ENCODE measurements at places on chromosomes 2 and 18.

DNA sequence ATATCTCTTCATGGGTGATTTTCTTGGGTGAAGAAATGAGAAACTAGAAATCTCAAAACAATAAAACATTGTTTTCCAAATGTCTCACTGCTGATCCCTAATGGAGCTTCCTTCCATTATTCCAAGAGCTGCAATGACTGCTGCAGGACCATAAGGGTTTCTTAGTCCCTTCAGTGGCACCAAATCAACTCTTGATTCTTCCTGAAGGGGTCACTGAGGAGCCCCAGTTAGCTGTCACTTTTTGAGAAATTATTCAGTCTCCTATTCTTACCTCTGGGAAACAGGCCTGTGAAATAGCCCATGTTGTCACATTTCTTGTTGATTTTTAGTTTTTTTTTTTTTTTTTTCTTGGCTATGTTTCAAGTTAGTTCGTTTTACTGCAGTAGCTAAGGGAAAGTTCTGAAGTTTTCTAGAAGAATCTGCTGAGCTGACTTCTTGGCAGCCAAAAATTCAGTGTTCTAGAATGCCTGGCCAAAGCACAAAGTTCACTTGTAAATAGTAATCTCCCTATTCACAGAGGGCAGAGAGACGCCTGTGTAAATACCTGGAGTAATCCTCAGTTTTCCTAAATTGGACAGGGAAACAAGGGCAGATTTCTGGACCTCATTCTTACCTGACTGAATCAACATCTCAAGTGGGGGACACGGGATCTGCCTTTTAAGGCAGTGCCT lies 480.0 kb downstream of the RIT2 start:
- no peak for DNase-seq

DNA sequence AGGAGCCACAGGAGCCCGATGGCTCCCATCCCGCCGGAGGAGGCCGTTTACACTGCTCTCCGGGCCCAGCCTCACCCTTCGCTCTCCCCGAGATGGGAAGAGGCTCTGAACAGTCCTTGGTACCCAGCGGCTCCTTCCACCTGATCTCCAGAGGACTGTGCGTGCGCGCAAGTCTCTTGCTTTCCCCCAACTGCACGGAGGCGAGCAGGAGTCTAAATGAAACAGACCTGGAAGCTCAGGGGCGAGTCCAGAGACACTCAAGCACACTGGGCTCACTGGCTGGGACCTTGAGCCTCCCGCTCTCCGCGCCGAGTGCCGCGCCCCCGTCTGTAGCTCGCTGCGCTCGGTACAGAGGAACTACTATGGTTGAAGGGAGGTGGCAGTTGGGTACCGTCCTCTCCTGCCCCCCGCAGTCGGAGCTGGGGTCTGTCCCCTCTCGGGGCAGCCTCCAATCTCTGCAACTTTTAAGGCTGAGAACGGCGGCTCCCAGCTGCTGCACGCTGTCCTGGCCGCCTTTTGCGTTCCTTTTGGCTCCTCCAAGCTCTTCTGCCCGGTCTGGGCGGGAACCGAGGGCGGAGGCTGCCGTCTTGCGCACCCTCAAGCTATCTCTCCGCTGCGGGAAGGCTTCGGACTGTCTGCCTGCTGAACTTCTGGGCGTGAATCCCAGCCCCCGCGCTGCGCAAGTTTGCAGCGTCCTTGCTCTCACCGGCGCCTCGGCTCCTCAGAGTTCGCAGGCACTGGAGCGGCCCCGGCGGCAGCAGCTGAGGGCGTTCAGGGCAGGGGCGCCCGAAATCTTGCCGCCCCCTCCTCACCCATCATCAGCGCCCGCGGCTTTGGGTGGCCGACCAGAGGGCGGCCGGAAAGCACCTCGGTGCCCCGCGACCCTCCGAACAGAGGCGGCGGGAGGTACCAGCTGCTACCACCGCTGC lies 491 bp downstream of the ALK start:
- no peak for DNase-seq

GRCh38 chr2:171309455-171310286 lies 124.1 kb downstream of the METTL8 start:
- no peak for DNase-seq

DNA sequence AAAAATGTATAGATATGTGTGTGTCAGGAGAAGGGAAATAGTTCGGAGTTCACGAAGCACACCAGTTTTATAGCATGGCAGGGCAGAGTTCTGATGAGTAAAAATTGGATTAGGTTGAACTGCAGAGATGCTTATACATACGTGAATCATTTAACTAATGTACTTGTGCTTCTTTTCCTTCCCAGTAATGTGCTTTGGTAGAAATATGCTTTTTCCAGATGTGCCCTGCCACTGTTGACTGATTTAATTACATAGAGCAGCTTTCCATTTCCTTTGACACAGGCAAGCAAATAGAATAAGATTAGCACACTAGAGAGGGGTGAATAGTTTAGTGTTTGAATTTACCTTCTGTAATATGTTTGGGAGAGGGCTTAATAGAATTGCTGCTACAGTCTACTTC lies 28.9 kb upstream of the ARMC9 start:
- no peak for DNase-seq

GRCh38 chr2:39435741-39436591 lies 1.1 kb downstream of the MAP4K3 start:
- peak; percentile 51 for DNase-seq

DNA sequence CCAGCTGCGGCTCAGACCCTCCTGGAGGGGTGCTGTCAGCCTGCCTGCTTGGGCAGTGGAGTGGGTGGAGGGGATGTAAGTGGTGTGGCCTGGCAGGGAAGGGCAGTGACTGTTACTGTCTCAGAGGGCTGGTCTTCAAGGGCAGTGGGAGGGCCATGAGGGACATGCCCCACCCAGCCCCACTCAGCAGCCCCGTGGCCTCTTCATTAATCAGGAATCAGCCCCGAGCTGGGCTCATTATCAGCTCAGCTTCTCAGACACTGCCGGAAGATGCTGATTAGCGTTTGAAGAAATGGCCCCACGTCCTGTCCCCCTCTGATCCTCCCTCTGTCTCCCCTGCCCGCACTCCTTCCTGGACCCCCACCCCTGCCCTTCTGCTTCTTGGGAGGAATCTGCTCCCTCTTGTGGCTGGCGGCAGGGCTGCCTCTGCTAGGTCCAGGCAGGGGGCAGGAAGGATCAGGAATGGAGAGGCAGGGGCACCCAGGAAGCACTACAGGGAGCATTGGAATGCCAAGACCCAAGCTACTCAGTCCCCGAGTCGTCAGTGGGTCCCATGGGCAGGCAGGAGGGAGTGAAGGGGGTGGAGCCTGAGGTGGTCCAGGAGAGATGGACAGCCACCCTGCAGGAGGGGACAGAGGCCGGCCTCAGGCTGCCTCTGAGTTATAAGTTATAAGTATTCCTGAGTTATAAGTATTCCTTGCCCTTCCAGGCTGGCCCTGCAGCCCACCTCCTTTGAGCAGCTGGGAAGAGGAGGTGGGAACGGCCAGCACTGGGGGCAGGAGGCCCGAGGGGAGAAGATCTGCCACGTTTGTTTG lies 7.0 kb downstream of the ASIC4 start:
- DNase-seq, result peak; percentile 56

GRCh38 chr2:227822416-227823003 lies 8.9 kb downstream of the CCL20 start:
- no peak for DNase-seq

DNA sequence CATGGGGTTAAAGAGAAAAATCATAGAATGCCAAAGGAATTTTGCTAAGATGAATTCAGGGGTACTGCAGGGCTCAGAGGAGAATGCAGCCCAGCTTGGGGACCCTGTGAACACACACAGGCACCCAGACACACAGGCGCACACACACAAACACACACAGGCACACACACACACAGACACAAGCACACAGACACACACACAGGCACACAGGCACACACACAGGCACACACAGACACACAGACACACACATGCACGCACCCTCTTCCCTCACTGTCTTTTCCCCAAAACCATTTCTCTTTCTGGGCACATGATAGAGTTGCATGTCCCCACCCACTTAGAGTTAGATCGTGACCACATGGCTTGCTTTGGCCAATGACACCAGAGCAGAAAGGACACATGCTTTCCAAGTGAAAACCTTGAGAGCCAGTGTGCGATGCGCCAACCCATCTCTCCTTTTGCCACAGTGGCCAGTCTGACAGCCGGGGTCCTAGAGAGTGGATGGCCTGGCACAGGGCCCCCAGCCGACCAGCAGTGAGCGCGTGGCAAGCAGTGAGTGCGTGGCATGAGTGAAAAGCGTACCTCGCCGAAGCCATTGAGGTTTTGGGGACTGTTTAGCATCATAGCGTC lies 163.3 kb downstream of the KLHL29 start:
- DNase-seq, result no peak

DNA sequence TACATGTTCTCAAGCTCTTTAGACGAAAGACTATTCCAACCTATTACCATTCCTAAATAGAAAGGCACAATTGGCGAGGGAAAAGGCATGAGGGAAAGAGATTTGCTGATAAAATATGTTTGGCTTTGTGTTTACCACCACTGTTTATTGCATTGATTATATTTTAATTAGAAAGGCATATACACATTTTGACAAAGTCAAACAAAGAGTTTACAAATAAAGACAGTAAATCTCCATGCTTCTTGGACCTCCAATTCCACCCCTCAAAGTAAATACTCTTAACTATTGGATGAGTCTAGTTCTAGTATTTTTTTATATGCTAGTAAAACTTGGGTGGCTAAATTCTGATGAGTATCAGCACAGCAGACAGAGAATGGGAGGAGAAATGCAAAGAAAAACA lies 521.4 kb downstream of the FBXO15 start:
- DNase-seq, result no peak

DNA sequence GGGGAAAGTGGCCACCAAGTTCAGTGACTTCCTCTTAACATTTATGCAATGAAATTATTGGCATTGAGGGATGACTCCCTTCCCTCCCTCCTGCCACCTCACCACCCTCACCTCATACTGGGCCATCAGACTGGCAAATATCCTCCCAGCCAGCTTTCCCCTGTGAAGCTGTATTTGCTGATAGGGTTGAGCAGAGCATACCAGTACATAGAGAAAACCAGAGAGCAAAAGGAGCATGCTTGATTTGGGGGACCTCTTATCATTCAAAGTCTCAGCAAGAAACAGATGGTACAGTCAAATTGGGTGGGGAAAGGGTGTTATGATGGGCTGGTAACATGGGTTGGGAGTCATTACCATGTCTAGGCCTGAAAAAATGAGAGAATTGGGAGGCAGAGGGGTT lies 19.1 kb upstream of the B3GNT2 start:
- DNase-seq, result no peak

GRCh38 chr2:241157841-241158545 lies 7.7 kb downstream of the PPP1R7 start:
- no peak for DNase-seq

- no peak for DNase-seq
Observed at GRCh38 chr2:118737684-118738083, 109.8 kb downstream of the EN1 start.

Measured in small intestine (tissue), 16 donors.